C1 segment of cervical spinal cord (tissue), 14 donors: ENCODE measurements at places on chromosomes 2 and 18.

DNA sequence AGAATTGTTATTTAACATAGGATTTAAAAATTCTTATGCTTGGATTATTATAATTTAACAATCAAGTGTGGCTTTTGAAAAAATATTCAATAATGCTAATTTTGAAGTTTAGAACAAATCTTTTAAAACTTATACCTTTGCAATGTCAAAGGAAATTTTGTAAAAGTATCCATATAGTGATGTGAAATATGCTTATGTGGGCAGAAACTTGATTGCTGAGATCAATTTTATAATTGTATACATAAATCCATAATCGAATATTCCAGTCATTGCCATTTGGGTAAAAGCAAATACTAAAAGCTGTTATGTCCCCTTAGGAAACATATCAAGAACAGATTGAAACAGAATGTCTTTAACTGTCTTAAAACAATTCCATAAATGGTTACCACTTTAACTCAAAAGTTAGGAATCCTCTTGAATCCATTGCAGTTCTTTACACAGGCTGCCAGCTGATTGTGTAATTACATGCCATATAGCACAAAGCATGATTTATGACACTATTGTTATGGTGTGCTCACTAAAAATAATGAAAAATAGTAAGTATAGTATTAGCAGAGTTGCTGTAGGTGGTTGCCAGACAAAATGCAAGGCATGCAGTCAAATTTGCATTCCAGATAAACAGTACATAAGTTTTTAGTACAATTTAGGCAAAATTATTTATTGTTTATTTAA, 24.2 kb downstream of the PLCL1 start:
- DNase-seq = no peak

- no peak for DNase-seq
These were observed 4.3 kb downstream of the MCEE start for GRCh38 chr2:71125506-71126294.

DNA sequence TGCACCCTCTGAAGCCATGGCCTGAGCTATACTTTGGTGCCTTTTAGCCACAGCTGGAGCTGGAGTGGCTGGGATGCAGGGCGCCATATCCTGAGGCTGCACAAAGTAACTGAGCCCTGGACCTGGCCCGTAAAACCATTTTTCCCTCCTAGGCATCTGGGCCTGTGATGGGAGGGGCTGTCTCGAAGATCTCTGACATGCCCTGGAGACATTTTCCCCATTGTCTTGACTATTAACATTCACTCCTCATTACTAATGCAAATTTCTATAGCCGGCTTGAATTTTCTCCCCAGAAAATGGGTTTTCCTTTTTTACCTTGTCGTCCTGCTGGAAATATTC, 15.4 kb downstream of the TAF1B start:
- no peak for DNase-seq

DNA sequence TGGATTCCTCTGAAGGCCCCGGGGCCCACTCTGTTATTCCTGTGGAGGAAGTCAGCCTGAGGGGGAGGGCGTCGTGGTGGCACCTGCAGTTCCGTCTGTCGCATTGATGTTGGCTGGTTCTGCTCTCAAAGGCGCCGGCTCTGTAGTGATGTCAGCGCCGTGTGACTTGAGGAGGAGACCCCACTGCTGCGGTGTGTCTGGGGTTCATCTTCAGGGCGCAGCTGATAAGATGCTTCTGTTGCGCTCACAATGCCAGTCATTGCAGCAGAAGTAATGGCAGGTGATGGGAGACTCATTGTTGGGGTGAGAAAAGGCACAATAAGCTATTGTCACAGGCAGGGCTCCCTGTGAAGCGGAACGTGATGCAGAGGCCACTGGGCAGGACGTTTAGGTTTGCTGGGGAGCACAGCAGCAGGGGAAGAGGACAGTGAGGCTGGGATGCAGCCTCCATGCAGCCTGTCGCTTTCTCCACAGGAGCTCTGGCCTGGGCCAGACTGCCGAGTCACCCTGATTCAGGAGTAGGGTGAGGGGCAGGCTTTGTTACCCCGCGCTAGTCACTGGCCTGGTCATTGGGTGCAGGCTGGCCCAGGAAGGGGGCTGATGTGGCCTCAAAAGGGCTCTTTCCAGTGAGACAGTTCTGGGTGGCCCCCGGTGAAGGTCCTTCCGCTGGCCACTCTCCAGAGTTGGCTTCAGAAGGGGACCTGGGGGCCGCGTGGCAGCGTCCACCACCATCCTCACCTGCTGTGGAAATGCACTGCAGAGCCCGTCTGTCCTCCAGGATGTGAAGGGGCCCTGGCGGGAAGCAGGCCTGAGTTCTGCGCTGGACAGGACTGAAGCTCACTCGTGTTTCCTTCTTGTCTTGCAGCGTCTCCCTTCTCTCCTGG, 42.9 kb downstream of the SH3BP4 start:
- DNase-seq = no peak

- no peak for DNase-seq
These were observed 44.4 kb upstream of the SPATS2L start for GRCh38 chr2:200262047-200262446.

DNA sequence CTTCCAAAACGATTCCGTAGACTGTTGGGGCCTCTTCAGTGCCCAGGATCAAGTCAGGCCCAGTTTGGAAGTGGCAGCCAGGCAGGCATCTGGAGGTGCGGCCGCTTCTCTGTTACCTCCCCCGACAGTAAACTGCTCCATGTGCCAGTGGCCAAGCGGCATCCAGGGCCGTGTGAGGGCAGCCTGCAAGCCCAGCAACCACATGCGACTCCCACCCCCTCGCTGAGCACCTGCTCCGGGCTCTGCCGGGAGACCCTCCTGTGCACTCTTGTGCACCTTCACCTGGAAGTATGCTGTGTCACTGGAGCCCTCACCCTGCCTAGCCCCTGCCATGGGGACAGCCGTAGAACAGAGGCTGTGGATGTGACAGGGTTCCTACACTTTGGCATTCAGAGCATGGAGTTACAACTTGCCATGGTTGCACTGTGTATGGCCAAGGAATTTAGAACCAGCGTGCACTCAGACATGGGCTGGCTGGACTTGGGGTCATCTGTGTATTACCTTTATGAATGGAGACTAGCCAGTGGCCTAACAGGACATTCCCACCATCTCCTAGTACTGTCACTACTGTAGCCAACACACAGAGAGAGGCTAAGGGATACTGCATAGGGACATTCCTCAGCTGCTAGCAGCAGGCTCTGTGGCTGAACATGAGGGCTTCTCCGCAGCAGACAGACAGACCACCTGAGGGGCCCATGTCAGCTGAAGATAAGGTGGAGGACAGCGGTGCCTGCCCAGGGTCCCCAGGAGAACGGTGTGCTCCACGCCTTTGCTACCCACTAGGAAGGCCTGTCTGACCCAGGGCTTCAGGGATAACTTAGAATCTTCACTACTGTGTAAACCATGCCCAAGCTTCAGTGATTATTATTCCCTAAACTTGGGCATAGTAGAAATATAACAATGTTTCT, 25.0 kb upstream of the FAHD2A start:
- no peak for DNase-seq

DNA sequence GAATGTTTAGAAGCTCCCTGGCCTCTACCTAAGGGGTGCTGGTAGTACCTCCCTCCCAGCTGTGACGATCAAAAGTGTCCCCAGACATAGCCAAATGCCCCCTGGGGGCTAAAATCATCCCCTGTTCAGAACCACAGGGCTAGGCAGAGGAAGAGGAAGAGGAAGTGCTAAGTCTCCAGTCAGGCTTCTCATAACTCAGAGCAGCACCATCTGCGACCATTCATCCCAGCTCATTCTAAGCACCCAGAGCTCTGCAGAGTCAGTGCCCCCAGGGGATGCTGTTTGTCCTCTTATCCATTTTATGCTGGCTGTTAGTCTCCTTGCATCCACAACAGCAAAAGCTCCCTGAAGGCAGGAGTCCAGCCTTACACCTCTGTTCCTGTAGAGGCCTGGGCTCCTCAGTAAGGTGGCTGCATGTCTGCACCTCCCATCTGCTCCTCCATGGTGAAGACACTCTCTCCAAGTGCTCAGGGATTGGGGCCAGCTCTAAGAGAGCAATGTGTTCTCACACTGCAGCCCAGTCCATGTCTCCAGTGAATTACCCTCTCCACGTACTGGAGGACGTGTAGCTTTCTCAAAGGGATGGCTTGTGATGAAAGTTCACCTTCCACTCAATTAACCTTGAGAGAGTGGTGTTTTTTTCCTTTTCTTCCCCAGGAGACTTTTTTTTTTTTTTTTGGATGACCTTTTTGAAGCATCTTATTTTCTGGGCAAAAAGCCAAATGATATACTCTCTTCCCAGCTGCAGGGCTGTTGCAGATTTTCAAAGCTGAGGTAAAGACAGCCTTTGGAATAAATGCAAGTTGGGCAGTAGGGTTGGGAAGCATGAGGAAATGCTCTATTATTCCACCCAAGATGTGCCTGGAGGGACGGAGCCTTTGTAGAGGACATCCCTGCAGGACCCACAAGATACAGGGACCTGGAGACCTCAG, 158.9 kb upstream of the SLC14A2 start:
- no peak for DNase-seq

DNA sequence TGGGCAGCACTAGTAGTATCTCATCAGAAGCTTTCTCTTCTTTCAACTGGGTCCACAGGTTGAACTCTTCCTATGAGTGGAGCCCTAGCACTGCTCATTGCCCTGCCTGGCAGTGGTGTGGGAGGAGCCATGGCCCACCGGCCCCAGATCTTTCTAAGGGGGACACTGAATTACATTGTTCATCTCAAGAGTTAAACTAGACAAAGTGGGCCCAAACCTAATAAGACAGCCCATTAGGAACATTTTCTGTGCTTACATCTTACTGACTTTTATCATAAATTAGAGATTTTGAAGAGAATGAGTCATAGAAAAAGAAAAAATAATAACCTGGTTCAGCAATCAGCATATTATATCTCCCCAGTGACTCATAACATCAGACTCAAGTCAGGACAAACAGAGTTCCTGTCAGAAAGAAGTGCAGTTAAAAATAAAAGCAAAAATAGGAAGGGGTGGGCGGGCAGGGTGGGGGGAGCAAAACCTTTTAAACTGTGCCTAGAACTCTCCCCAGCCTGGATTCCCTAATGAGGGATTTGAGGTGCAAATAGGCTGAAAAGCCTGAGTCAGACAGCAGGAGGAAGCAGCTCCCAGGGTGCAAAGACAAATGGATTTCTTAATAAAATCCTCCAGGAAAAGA, 161.6 kb upstream of the TRIB2 start:
- no peak for DNase-seq

DNA sequence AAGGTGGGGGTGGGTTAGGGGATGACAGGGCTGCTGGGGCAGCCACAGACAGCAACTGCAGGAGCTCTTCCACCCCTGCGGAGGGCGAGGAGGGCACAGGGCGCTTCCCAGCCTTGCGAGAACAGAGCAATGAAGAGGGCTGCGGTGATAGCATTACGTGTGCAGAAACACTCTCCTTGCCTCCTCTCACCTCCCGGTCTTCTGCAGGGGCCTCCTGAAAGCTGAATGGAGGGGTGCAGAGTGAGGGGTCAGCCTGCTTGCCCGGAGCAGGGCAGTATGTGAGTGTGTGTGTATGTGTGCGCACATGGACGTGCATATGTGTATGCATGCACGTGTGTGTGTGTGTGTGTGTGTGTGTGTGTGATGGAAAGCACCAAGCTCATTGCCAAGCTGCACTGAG, 29.5 kb upstream of the IL1R2 start:
- no peak for DNase-seq

DNA sequence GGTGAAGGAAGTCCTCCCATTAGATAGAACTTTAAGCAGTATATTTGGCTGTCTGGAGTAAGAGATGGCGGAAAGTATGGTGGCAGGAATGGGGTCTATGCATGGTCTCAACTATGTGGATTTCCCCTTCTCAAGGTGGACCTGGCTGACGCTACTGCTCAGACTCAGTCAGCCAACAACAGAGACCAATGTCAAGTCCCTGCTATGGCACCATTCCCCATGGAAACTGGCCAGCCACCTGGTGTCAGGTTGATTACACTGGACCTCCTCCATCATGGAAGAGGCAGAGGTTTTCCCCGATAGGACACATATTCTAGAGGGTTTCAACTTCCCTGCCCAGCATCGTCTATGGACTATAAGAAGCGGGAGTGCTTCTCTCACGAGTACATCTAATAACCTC, 8.6 kb upstream of the FAHD2A start:
- no peak for DNase-seq

DNA sequence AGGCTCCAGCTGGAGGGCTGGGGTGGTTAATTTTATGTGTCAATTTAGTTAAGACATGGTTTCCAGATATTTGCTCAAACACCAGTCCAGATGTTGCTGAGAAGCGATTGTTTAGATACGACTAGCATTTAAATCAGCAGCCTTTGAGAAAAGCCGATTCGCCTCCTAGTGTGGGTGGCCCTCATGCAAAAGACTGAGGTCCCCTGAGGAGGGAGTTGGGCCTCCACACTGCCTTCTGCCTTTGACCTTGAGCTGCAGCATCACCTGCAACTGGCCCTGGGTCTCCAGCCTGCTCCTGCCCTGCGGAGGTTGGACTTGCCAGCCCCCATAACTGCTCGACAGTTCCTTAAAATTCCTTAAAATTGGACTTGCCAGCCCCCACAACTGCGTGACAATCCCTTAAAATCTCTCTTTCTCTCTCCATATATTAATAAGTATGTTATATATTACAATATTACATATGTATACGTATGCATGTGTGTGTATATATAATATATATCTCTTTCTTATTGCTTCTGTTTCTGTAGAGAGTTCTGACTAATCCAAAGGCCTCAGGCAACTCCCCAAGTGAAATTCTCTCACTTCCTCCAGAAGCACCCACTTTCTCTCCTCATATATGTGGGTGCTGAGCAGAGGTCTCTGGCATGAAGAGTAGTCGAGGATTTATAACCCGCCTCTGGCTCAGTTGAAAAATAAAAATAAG, 14.4 kb downstream of the FBLN7 start:
- DNase-seq = no peak

DNA sequence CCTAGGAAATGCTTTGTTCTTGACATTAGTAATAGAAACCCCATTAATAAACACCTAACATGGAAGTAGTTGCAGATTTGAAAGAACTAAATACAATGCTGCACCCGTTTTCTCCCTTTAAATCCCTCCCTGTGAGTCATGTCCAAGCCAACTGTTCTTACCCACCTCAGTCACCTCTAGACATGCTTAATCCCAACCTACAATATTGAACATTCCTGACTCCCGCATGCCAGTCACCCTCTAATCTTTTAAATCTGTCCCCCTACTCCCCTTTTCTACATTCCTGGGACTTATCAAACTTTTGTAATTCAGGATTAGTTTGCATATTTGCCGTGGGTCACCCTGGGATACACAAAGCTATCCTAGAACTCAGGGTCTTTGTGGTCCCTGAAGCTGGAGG, 374.6 kb downstream of the IRS1 start:
- DNase-seq = no peak

DNA sequence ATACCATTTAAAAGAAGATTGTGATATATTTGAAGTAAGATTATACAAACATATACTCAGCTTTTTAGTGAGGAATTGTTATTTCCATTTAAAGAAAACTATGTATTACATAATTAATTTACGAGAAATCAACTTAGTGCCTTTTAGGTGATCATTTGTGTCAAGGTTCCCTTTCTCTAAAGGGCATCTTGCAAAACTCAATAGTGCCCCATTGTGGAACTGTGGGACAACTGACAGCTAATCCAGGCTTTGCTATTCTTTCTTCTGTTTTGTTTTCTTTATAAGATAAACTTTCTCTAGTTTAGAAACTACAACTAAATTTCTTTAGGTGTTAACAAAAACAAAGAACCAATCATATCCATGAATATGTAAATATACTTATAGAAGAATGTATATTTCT, 24.3 kb upstream of the VIT start:
- DNase-seq = no peak
